SW 1271 (cell line): ENCODE measurements at places on chromosomes 5 and 9.

- DNase-seq = no peak
Observed at GRCh38 chr5:135400866-135401265, 1.8 kb upstream of the MACROH2A1 start.

GRCh38 chr5:103910011-103910410 lies 347.4 kb upstream of the NUDT12 start:
- DNase-seq = no peak

- DNase-seq = no peak
Observed at GRCh38 chr5:82820188-82820587, 257.0 kb downstream of the TMEM167A start.

GRCh38 chr5:139566611-139567010 lies 5.5 kb downstream of the UBE2D2 start:
- DNase-seq = no peak

DNA sequence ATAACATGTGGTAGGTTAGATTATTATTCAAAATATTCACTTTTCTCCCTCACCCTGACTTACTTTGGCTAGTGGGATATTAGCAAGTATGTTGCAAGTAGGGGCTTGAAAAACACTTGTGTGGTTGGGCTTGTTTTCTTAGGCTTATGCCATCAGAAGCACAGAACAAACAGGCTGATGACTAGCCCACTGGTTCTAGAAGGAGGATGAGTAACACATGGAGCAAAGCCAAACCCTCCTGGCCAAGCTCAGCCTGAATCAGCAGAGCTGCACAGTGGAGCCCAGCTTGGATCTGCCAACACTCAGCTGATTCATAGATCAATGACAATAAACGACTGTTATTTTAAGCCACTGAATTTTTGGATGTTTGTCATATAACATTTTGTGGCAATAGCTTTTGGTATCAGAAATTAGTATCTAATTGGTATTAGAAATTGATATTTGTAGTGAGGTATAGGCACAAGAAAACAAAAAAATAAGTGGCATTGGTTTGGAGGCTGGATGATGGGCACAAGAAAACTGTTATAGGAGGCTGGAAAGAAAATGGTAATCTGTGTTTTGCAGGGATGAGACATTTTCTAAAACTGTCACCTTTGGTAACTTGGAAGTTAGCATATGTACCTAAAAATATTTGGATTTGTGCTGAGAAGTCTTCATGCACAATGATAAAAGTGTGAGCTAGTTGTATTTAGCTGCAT lies 46.1 kb upstream of the ZBED3 start:
- peak; percentile 76 for DNase-seq

GRCh38 chr9:98706651-98707165 lies 2.0 kb downstream of the GABBR2 start:
- no peak for DNase-seq

DNA sequence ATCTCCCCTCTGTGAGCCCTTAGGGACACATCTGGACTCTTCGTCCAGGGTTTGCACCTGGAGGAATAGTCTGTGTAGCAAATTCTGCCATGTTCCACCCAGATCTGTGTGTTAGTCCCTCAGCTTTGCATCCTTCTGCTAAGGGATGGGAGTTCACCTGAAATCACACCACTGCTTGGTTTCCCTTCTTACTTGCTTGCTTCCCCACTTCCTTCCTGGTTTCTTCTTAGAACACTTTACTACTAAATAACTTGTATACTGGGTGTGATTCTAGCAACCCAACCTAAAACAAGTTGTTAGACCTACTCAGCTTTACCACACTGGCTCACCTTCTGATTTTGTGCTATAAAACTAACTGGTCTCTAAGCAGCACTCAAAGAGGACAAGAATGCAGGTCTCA lies 202.6 kb upstream of the MAP3K1 start:
- no peak for DNase-seq

- no peak for DNase-seq
Observed at GRCh38 chr5:74623748-74624408, 16.6 kb downstream of the ENC1 start.

- no peak for DNase-seq
Observed at GRCh38 chr9:136178061-136178772, 26.7 kb downstream of the LHX3 start.

GRCh38 chr5:141876628-141877355 lies 1.4 kb downstream of the PCDH1 start:
- no peak for DNase-seq

GRCh38 chr5:27612161-27612560 lies 573.8 kb upstream of the CDH9 start:
- no peak for DNase-seq

GRCh38 chr5:107505763-107506534 lies 164.8 kb downstream of the EFNA5 start:
- no peak for DNase-seq

DNA sequence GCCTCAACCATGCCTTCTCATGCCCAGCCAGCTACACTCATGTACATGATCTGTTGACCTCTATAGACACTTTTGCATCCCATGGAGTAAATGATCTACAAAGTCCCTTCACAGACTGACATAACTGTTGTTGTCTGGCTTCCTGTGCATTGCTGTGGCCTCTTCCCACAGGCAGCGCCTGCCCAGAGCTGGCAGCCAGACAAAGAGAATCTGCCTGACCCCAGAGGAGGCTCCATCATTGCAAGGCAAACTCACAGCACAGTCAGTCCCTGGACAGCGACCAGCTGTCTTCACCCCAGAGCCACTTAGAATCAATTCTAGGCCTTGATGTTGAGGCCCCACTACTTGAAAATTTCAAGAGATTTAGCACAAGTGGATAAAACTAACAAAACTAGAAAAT lies 65.5 kb downstream of the INSYN2B start:
- no peak for DNase-seq

DNA sequence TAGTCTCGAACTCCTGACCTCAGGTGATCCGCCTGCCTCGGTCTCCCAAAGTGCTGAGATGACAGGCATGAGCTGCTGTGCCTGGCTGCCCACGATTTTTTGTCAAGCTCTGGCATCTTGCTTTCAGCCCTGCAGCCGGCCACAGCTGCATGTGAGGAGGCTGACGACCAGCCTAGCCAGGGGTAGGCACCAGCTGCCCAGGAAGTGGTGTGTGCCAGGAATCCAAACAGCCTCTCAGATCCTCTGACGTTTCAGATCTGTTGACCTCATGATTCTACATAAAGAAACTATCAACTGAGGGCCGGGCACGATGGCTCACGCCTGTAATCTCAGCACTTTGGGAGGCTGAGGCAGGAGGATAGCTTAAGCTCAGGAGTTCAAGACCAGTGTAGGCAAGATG lies 19.0 kb downstream of the DYNC2I2 start:
- DNase-seq = no peak

- DNase-seq = no peak
Observed at GRCh38 chr9:137788561-137789294, 88.9 kb upstream of the CACNA1B start.

GRCh38 chr5:99543841-99544240 lies 615.0 kb upstream of the CHD1 start:
- DNase-seq = no peak

DNA sequence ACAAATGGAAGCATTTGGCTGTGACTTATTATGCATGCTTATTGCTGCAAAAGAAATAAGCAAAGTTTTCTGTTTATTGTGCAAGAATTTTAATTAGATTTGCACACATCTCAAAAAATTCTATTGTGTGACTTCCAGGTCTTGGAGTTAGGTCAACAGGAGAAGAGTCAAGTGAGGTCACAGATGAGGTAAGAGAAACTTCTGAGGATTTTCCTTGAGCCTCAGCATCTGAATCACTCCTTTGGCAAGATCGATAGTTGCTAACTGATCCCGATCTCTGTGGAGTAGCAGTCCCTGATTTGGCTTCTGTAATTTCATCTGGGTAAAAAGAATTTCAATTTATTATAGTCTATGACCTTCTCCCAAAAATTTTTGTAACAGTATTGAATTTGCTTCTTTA lies 6.9 kb upstream of the TTC33 start:
- DNase-seq = no peak

GRCh38 chr5:176734756-176735342 lies 75.5 kb upstream of the UNC5A start:
- DNase-seq = no peak

DNA sequence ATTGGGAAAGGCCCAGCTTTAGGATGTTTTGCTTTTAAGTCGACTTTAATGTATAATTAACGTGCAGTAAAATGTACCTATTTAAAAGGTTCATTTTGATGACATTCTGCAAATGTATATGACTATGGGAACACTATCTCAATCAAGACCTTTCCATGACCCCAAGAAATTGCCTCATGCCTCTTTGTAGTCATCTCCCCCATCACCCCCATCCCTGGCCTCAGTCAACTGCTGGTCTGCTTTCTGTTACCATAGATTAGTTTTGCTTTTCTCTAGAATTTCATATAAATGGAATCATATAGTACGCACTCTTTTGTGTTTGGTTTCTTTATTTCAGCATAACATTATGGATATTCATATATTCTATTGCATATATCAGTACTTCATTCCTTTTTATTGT lies 80.7 kb upstream of the C9orf72 start:
- no peak for DNase-seq

DNA sequence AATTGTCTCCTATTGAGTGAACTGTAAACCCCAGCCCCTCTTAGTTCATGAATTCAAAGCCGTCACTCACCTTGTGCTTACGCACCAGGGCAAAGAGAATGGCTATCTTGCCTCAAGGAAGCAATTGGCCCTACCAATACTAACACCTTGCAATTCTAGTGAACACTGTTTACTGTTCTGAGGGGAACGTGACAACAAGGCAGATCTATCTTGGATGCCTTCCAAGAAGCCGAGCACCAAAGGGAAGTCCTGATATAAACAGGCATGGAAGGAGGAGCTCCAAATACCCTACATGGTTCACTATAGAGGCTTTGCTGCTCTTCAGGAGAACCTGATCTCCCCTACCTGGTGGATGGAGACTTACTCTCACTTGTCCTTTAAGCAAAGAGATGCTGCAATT lies 1.7 kb upstream of the PLPPR1 start:
- no peak for DNase-seq

- no peak for DNase-seq
Observed at GRCh38 chr5:56270058-56270457, 36.9 kb upstream of the ANKRD55 start.

- DNase-seq = no peak
Observed at GRCh38 chr5:81854915-81855314, 104.0 kb upstream of the SSBP2 start.

DNA sequence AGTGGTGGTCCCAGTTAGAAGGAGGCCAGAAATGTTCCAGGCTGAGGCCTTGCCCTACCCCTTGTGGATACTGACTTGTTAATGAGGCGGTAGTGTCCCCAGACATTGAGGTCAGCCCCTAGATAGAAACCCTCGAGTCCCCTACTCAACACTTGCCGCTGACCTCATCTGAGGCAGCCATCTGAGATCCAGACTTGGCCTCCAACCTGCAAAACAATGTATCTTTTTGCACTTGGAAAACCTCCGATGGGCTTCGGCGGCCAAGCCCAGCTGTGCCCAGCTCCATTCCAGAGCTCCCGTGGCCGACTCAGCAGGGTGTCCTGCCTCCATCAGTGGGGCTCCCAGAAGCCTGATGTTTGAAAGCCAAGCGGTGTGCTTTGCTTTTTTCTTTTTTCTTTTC lies 122.1 kb downstream of the WNK2 start:
- DNase-seq = no peak

DNA sequence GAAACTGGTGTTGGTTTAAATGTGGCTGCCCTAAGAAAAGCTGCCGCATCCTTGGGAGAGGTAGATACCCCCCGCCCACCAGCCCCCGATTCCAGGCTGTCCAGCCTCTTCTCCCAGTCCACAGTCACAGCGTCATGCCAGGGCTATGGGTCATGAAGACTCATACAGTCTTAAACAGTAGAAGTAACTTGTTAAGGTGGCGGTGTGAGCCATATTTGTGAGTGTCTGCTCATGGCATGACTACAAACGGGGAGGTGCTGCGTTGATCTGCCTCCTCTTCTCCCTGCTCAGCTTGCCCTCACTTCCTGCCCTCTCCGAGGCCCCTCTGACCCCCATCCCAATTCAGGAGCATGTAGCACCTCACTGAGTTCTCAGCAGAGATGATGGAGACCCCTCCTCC lies 20.8 kb downstream of the FGD3 start:
- DNase-seq = no peak

DNA sequence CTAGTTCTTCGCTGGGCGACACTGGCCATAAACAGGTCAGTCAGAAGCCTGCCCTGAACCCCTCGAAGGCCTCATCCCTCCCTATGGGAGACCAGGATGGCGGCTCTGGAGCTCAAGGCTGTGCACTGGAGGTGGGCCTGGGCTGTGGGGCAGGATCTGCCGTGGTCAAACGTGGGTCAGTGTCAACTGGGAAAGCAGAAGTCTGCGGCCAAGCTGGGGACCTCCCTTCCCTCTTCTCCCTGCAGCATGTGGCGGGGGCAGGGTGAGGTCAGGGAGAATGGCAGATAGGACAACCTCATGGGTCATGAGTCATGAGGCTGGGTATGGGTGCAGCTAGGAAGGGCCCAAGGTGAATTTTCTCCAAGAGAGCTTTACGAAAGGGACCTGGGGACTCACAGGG lies 132.9 kb downstream of the RXRA start:
- no peak for DNase-seq

GRCh38 chr5:77709993-77710685 lies 66.0 kb downstream of the TBCA start:
- no peak for DNase-seq

DNA sequence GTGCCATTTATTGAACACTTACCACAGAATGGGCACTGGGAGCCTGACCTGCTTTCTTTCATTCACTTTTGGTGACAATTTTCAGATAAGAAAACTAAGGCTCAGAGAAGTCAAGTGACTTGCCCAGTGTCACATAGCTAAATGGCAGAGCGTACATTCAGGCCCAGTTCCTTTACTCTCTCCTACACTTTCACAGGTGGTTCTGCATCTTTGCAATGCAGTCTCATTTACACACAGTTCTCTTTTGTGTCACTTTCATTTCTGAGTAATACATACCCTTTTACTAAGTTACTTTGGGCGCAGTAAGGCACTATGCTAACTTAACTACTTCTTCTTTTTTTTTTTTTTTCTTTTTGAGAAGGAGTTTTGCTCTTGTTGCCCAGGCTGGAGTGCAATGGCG lies 8.3 kb downstream of the NFIL3 start:
- no peak for DNase-seq
